T-helper 17 cell (primary cell): ENCODE measurements at places on chromosomes 4 and X. TPM values are rescaled to one million over a fixed set of nuclear protein-coding genes. Genes with fewer than 3 reads are reported as not detected.
A peak's percentile ranks its signal among the peaks of the same experiment; 100 is the strongest.

ADH1C gene
- total RNA-seq: not detected

REPS2 gene
- total RNA-seq: 0.35 TPM

HMX1 gene
- total RNA-seq: not detected

CXCL11 gene
- not detected for total RNA-seq

DNA sequence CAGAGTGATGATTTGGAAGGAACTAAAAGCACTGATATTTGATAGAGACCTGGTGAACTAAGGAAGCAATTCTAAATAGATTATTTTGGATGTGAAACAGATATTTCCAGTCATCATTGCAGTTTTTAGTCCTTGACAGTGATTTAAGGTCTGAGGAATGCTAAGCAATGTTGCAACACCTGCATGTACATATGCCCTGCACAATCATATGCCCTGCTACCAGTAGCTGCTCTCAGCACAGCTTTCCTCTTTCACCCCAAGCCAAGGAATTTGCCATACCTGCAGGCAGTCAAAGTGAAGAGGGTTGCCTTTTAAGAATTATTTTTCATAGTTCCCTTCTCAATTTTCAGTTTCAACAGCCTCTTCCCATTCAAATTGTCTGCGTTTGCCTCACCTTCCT, 8.7 kb upstream of the FAM47A start:
- DNase-seq: no peak

DNA sequence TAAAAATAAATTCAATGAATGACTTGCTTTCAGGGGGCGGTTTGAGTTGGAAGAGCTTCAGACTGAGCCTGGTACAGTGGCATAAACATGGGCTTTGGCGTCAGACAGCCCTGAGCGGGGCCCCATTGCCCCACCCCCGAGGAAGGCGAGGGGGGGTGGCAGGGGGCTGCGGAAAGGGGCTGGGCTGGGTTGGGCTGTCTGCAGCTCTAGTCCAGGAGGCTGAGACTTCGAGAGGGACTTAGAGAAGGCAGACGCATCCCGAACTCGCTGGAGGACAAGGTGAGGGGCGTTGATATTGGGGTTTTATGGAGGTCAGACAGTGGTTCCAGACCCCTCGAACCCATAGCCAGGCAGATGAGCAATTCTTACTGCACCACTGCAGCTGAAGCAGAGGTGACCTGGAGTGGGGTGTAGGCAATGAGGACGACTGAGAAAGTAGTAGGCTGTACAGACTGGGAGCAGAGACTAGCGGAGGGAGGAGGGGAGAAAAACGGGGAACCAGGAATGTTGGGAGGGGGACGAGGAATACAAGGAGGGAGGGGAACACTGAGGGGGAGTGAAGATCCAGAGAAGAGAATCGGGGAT, at the start of gene MAGED2:
TSS of gene MAGED2 (plus strand) at position 222 of the 585 bp plus-strand sequence. CDS start 1,587 bp downstream, outside the sequence.
- peak; percentile 33 for DNase-seq

DNA sequence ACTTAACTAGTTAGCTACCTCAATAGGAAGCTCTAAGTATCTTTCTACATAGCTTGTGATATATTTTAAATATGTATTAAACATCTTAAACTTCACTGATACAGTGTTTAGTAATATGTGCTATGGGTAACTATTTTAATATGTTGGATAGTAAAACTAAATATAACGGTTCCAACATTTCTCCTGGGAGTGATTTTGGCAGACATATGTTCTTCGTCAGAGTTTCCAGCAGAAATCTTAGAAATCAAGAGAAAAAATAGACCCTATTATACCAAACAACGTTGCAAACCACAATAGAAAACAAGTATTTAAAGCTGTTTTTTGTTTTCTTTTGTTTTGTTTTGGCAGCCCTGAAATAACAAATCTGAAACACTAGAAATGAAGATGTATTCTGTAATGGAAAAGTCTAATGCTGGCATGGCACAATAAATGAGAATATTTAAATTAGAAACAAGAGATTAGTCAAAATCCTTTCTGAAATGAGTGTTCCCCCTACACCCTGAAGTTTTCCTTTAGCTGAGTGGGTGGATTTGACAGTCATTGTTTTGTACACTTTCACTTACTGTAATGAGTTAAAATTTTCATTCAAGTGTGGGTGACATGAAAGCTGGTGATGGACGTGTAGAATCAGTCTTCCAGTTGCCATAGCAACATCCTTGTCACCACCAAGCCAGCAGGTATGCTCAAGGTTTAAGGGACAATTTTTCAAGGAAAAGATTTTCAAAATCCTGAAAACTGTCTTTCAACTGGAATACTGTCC, 233.5 kb downstream of the SCFD2 start:
- no peak for DNase-seq

DNA sequence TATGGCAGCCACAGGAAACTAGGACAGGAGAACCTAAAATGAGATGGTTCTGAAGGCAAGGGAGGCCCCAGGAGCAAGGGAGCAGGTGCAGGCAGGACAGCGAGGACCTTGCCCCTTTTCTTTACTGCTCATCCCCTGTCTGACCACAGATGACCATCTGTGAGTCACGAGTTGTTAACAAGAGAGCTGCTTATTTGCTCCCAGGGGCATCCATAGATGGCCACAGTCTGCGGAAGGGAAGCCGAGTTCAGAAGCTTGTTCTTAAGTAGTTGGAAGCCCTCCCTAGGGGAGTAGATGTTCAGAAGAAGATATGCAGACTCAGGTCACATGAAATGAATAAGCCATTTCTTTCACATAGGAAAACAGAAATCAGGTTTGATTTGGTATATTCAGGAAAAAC, 69.4 kb downstream of the EVC2 start:
- no peak for DNase-seq

DNA sequence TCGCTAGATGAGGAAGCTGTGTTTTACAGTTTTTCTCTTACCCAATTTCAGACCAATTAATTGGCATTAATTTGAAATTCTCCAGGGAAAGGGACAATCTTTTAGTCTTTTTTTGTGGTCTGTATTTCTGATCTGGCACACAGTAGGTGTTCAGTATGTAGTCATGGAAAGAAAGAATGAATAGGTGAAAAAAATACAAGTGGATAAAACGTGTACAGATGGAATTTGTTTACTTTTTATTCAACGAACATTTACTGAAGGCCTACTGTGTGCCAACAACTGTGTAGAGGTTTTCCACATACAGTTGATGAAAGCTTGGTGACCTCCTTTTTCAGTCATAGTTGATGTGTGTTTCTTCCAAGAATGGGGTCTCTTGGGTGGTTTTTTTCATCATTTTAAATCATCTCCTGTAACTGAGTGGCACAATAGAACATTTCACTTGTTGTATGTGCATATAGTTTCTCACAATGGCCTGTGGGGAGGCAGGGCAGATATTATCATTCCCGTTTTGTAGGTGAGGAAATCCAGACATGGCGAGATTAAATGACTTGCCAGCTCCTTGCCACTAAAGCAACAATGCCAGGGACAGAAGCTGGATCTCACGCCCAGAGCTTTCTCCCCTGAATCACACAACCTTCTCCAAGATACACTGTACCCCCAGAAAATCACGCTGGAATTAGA, 102.4 kb downstream of the CEP135 start:
- no peak for DNase-seq

GRCh38 chr4:59339631-59340030, 1860.5 kb upstream of the ADGRL3 start:
- no peak for DNase-seq

DNA sequence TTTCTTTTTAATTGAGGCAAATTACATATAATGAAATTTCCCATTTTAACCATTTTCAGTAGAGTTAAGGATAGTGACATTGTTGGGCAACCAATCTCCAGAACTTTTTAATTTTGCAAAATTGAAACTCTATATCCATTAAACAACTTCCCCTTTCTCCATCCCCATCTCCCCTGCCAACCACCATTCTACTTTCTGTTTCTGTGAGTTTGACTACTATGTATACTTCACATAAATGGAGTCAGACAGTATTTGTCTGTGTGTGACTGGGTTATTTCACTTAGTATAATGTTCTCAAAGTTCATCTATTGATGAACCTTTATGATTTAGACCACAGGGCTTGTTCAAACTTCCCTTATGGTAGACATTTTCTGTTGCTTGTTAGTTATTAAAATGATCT, 364.5 kb upstream of the MAD2L1 start:
- DNase-seq: no peak

DNA sequence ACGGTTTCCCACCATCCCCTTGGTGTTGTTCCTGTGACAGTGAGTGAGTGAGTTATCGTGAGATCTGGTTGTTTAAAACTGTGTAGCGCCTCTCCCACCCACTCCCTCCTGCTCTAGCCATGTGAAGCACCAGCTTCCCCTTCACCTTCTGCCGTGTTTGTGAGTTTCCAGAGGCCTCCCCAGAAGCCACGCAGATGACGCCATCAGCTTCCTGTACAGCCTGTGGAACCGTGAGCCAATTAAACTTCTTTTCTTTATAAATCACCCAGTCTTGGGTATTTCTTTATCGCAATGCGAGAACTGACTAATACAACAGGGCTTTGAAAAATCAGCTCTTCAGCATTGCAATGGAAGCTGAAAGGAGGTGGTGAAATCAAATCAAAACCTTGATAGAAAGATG, 50.0 kb downstream of the FGFBP1 start:
- no peak for DNase-seq

DNA sequence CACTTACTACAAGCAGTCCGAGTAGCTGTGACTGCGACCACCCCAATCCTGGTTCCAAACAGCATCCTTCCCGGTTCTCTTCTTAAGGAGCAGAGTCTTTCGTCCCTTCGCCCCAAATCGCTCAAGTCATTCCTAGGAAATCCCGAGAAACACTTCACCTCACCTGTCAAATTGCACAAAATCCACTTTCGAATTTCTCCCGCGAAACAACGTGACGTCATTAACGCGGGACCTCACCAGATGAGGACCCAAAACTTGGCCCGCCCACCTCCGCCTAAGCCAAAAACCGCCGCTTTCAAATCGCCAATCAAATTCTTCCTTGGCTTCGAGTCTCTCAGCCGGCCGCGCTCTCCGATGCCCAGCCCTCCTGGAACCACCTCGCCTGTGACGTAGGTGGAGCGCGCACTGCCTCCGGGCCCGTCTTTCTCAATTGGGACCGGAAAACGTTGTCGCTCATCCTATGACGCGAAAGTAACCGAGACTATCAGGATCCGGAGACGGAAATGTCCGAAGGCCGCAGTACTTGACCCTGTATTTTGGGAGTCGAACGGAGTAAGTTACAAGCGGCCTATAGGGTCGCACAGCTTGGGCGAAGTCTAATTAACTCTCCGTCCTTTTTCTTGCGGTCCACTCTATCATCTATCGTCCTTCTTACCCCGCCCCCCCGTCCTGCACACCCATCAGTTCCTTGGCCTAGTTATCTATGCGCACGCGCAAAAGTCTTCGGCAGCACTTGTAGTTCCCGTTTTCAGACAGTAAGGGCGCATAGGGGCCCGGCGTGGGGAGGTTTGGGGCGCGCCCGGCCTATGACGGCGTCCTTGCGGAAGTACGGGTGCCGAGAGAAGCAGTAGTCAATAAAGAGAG, at the start of the genes LARP7 and ZGRF1:
TSS of gene LARP7 (plus strand) at position 456 of the 864 bp plus-strand sequence. CDS start 7,527 bp downstream, outside the sequence.
TSS of gene ZGRF1 (minus strand) at position 222 of the 864 bp plus-strand sequence. CDS start 3,733 bp downstream, outside the sequence.
- peak; percentile 97 for DNase-seq
